GM12878 (cell line): ENCODE measurements at places on chromosomes 6 and 20.

GRCh38 chr20:41125530-41126457 is 11.5 kb upstream of the PLCG1 start:
- DNase-seq = no peak

DNA sequence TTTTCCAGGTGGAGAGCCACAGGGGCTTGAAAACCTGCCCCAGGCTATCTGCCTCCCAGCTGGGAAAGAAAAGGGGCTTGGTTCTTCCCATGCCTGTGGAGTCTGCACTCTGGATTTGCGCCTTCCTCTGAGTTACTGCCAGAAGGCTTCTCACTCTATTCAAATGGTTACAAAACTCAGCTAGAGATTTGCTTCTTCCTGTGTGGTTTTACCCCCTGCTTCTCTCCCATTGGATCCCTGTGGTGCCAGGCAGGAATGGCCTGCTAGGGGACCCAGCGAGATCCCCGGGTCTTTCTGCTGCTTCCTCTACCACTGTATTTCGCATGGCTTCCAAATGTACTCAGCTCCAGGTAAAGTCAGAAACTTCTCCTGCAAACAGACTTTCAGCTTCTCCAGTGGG is 192.0 kb upstream of the HS3ST5 start:
- no peak for DNase-seq

DNA sequence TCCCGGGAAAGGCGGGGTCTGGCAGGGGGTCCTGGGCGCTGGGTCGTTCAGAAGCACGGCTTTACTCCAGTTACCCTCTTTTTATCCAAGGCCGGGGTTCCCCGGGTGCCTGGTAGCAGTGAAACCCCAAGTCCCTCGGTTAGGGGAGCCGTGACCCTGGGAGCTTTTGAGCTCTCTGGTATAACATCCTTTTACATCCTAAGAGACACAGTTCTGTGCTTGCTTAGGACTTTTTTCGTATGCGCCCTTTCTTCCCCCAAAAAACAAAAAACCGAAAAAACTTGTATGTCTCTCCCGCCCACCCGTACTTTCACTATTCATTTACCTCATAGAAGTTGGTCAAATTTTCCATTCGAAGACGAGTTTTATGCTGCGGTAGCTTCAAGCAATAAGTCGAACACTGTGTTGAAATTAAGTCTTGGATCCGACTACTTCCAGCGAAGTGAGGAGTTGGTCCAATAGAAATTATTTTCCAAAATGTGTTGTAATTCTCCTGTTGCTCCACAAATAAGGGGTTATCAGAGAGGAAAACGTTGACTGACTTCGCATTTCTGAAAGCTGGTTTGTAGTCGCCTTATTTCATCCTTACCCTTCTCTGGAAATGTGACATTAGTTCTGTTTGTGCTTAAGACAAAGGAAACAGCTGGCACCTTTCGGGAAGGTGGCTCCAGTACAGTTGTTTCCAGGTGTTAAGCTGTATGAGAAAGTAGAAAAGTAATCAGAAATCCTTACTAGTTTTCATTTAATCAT is 816 bp upstream of the MAN1A1 start:
- no peak for DNase-seq

GRCh38 chr6:29723666-29724588 is 693 bp downstream of the HLA-F start:
- no peak for DNase-seq

GRCh38 chr20:38249536-38250310 is 10.8 kb downstream of the KIAA1755 start:
- no peak for DNase-seq

- no peak for DNase-seq
Observed at GRCh38 chr6:130129762-130130246, 92.9 kb downstream of the SAMD3 start.

- DNase-seq = no peak
Observed at GRCh38 chr6:2765896-2766766, 938 bp downstream of the WRNIP1 start.

DNA sequence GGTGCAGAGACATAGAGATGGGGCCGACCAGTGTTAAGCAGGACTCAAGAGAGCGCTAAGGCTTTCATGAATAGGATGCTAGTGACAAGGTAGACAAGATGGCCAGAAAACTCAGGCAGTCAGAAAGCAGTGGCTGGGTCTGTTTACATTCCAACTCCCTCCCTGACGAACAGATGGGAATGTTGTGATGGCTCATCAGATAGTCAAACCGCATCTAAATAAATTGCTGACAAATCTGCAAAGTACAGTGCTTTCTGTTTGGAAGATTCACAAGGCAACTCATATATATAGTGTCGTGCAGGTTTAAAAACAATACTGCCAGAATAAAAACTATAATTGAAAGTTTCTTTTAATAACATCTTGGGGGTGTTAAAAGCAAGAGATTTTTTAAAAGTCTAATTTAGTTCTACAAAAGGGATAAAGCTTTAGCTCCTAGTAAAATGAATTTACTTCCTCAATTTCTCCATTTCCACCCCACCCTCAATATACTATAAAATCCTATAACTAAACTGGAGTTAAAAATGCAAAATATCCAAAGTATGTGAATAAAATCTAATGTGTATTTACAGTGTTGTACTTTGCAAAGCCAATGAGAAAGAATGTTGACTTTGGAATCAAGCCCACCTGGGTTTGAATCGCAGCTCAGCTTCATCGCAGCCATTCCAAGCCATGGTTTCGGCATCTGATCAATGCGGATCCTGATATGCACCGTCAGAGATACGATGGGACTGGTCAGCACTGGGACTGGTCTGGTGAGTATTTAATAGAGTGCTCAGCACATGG is 247.3 kb upstream of the PDE10A start:
- no peak for DNase-seq

DNA sequence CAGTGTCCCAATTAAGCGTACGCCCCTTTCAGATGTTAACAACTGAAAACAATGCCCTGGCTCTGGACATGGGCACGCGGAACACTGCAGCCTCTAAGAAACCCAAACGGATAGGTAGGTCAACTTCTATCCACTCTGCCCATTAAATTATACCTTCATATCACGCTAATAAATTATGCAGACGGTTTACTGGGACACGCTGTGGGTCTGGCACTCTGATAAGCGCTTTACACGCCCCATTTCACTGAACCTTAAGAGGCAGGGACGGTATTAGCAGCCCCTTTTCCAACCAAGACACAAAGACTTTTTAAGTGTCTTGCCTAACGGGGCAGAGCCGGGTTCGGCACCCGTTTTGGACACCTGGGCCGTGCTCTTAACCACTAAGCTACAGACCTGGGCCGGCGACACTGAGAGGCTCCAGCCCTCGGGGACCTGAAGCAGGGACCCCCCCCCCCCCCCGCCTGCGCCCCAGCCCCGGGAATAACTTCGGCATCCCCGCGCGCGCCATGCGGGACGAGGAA is 744 bp downstream of the STAU1 start:
- no peak for DNase-seq

DNA sequence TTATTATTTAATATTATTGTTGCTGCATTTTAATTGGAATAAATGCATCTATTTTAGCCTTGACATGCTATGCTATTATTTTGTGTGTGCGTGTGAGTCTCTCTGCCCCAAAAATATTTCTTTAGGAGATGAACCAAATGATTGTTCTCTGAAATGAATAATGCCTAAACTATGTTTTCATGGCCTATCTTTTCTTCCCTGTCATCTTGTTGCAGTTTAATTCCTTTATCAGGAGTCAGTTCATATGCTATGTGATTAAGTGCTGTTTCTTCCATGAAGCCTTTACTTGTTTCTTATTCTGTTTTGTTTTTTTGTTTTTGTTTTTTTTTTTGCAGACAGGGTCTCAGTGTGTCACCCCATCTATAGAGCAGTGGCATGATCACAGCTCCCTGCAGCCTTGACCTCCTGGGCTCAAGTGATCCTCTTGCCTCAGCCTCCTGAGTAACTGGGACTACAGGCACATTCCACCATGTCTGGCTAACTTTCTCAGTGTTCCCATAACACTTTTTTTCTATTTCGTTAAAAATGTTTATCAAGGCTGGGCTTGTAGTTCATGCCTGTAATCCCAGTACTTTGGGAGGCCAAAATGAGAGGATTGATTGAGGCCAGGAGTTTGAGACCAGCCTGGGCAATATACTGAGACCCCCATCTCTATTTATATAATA is 25.7 kb downstream of the TPX2 start:
- no peak for DNase-seq

DNA sequence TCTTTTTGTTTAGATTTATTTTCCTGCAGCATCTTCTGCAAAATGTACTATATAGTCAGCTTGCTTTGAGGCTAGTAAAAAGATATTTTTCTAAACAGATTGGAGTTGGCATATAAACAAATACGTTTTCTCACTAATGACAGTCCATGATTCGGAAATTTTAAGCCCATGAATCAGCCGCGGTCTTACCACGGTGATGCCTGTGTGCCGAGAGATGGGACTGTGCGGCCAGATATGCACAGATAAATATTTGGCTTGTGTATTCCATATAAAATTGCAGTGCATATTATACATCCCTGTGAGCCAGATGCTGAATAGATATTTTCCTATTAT is 3.2 kb downstream of the FOXC1 start:
- no peak for DNase-seq

DNA sequence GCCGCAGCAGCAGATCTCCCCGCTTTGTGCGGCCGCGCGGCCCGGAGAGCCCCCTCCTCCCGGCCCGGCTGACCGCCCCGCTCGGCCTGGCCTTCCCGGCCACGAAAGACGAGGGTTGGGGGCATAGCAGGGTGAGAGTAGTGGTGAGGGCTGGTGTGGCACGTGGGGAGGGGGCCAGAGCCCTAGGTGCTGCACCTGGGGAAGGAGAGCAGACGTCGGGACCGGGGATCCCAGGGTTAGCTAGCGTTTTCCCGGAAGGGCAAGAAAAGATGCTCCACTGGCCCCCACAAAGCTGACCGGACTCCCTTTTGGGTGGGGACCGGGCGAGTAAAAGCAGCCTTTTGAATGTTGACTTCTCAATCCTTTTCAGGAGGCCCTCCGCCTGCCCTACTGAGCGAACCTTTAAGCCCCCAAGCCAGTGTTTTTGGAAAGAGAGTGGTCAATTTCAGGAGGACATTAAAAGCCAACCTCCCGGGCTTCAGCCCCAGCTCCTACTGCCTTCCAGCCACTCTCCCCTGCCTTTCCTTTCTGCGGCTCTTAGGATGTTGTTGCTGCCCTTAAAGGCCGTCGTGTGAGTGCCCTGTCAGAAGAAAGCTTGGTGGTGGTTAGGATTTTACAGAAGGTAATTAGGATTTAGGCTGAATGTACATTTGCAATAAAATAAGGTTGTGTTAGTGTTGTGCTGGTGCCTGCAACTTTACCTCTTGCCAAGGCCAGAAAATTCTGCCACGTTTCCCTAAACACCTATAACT is 648 bp upstream of the BACH2 start:
- no peak for DNase-seq

GRCh38 chr6:148109732-148110131 is 232.9 kb upstream of the SASH1 start:
- DNase-seq = no peak

- DNase-seq = no peak
Observed at GRCh38 chr6:67976486-67976885, 658.6 kb upstream of the ADGRB3 start.

GRCh38 chr20:57157106-57157691 is 109.2 kb downstream of the BMP7 start:
- no peak for DNase-seq

GRCh38 chr6:110813338-110814101 is 1.7 kb downstream of the CDK19 start:
- no peak for DNase-seq

- no peak for DNase-seq
Observed at GRCh38 chr6:8859501-8859900, 424.2 kb upstream of the SLC35B3 start.
